Thoracic aorta (tissue), 2 donors: ENCODE measurements at places on chromosomes 5 and 9. TPM values are rescaled to one million over a fixed set of nuclear protein-coding genes. Genes with fewer than 3 reads are reported as not detected.

- peak; percentile 14 for DNase-seq
- H3K27ac ChIP-seq, result no peak overlapping the region
- H3K4me3 ChIP-seq, result peak overlapping the region; percentile 51
- H3K4me1 ChIP-seq, result peaks cover 3% of the 10 kb centered on the region
- no peaks in the 10 kb centered on the region for H3K36me3 ChIP-seq
These were observed 61.4 kb downstream of the UGCG start for GRCh38 chr9:111957856-111958631.

Gene MELK
- total RNA-seq, result not detected

DNA sequence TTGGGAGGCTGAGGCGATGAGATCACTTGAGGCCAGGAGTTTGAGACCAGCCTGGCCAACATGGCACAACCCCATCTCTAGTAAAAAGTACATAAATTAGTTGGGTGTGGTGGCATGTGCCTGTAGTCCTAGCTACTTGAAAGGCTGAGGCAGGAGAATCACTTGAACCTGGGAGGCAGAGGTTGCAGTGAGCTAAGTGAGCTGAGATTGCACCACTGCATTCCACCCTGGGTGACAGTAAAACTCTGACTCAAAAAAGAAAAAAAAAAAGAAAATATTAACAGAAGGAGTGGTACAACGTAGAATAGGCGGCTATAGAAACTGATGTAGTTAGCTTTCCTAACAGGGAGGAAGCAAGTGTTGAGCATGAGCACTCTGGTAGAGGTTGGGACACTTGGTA is 59.9 kb downstream of the PBX3 start:
- H3K36me3 ChIP-seq, result no peaks in the 10 kb centered on the region
- no peak overlapping the region for H3K4me3 ChIP-seq
- no peak for DNase-seq
- H3K27ac ChIP-seq, result no peak overlapping the region
- no peaks in the 10 kb centered on the region for H3K27me3 ChIP-seq

DNA sequence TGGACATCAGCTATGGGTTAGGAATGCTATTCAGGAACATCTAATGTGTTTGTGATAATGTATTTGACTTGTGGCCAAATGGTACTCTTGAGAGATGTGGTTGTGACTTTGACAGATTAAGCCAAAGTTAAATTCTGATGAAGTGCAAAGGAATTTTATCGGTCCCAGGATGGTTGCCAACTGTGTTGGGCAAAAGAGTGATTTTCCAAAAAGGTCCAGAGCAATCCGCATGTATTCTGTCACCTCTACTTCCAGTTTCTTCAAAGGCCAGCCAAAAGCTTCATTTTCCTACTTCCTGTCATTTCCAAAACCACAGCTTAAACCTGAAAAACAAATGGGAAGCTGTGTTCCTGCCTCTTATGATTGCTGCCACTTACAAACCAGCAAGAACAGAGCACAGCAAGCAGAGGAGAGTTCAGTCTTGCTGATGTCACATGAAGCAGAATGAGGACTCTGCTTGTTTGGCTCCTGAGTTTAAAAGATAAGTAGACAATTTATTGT is 59.8 kb downstream of the MARCHF3 start:
- no peaks in the 10 kb centered on the region for H3K36me3 ChIP-seq
- DNase-seq, result no peak
- H3K27me3 ChIP-seq, result no peaks in the 10 kb centered on the region

Gene PTGR1
- total RNA-seq, result 20.2 TPM

DNA sequence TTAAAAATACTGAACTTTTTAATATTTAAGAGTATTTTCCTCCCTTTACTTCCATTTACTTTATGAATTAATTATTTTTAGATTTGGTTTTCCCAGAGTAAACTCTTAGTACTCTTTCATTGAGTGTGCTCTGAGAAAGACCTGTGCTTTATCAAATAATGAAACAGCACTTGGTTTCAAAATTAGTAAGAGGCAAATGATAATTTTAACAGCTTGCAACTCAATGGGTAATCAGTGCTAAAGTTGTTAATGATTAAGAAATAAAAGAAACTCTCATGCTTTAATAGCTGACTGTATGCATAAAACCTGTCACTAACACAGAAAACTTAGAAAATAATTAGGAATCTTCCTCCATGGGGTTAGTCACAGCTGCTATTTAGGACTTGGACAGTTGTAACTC is 244.4 kb downstream of the RFX3 start:
- peaks cover 5% of the 10 kb centered on the region for H3K4me1 ChIP-seq
- no peak for DNase-seq
- H3K27ac ChIP-seq, result no peak overlapping the region
- no peak overlapping the region for H3K4me3 ChIP-seq
- H3K27me3 ChIP-seq, result no peaks in the 10 kb centered on the region
- no peaks in the 10 kb centered on the region for H3K36me3 ChIP-seq

DNA sequence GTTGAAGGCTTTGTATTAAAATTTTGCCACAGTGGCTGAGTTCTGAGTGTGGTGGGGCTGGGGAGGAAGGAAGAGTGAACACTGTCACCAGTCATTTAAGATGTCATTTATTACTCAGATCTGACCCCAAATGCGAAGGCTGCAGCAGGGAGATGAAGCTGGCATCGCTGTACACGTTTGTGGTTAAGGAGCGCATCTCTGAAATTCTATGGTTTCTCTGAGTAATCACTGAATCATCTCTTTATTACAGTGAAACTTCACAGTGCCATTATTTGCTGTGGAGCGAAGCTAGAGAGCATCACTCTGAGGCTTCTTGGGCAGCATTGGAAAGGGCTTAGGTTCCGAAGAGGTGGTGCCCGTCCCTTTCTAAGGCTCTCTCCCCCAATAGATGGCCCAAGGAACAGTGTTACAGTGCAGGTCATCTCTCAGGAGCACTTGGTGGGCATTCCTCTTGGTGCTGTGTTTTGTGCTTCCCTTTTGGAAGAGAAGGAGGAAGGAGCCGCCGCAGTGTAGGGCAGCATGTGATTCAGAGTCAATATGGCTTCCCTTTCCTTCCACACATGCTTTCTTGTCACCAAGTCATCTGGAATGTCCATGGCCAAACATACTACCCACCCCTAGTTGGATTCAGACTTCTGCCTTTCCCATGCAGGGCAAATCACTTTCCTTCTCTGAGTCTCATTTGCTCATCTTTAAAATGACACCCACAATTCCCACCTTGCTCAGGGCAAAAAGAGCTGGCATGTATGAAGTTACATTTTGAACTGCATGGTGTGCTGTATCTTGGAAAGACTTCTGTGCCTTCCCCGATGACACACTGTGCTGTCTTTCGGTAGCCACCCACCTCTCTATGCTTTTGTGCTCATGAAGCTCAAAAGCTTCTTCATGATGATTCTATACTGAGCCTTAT is 9.3 kb upstream of the TEX48 start:
- H3K27me3 ChIP-seq, result no peaks in the 10 kb centered on the region
- H3K4me3 ChIP-seq, result no peak overlapping the region
- no peak for DNase-seq

DNA sequence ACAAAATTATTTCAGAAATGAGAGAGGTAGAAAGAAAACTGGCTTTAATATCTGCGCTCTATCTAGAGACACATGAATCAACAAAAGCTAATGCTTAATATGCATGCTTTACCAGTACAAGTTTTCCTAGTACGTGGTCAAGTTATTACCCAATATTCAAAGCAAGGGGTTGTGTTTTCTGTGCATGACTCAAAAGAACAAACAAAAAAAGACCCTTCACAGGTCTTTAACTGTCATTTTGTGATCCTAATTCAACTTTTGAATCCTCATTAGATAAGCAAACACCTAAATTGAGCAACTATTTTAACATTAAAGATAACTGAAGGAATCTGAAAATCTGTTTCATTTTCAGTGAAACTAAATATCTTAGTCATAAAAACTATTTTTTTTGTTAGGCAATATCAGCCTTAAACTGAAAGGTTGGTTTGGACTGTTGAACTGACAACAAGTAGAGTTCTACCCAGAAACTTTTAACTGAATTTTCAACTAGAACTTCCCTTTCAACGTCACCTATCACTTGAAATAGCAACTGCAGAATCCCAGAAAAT is 12.5 kb downstream of the ST8SIA4 start:
- peak overlapping the region; percentile 53 for H3K4me3 ChIP-seq
- no peak for DNase-seq

DNA sequence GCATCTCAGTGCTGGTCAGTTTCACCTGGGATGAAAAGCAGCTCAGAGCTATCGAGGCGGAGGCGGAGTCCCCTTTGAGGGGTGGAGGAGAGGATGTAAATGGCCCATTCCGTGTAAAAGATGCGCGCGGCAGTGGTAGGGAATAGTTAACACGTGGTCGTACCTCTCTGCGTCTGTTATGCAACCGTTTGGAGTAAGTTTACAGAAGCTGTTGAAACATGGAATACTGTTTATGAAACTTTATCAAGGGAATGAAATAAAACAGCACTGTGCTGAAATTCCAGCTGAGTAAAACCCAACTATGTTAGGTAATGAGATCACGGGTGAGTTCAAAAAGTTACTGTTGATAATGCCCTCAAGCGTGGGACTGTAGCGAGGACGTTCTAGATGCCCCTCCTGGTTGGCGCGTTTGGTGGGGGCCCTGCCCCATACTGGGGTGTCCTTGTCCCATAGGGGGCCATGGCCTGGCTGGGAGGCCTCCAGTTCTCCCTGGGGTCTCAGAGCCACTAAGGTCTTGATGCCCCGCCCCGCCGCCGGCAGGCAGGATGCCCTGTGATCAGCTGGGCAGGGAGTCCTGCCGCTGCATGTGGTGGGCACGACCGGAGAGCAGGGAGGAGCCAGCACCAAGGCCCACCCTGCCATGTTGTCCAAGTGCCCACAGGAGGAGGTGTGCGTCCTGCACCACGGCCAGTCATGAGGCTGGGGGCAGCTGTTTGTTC is 90.9 kb downstream of the COL5A1 start:
- peaks cover 34% of the 10 kb centered on the region for H3K36me3 ChIP-seq
- H3K27me3 ChIP-seq, result no peaks in the 10 kb centered on the region
- H3K4me1 ChIP-seq, result peaks cover 15% of the 10 kb centered on the region
- H3K4me3 ChIP-seq, result no peak overlapping the region
